ENCODE measurements at places on chromosomes 3 and 15. TPM values are rescaled to one million over a fixed set of nuclear protein-coding genes. Genes with fewer than 3 reads are reported as not detected.

CSPG5 gene
- total RNA-seq, result 0.79 TPM

FAM107A gene
- 62.4 TPM for total RNA-seq

DUOXA2 gene
- not detected for total RNA-seq

UBXN7 gene
- 36.8 TPM for total RNA-seq

ANKRD34C gene
- total RNA-seq, result 0.94 TPM

Measured in heart right ventricle (tissue), 16 donors.